ENCODE measurements at places on chromosomes 6 and 20.

DNA sequence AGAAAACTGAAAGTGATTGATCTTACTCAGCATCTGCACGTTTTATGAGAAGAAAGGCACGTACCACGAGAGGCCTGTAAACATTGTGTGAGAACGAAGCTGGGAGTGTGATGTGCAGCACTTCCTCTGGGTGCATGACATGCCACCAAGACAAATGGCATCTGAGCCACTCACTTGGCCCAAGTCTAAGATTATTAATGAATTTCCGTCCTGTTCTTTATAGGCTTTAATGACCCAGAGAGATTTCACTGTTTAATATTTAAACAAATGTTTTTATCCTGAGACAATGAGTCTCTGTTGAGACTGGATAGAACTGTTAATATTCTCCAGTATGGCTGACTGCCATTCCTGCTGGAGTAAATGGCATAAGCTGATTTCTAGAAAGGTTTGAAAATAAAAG is 172.6 kb upstream of the PHACTR1 start:
- no peak for DNase-seq

GRCh38 chr20:61436283-61436666 is 184.2 kb downstream of the CDH4 start:
- peak; percentile 64 for DNase-seq

- no peak for DNase-seq
These were observed 291.0 kb upstream of the PLCB4 start for GRCh38 chr20:8777911-8778310.

DNA sequence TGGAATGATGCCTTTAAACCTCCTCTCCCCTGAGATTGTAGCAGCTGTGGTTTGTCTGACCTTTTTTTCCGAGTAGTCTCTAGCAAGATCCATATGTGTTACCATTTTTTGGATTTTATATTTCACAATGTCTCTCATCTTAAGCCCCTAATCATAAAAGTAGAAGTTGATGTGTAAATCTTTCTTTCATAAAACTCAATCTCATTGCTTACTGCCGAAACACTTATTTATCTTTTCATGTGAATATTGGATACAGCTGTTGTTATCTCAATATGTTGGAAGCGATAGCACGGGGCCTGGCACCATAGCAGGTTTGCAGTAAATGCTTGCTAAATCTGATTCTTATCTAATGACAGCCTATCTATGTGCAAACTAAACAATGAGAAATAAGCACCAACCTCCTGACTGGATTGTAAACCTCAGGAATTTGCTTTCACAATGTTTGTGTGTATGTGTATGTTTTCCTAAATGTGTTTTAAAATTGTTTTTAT is 14.2 kb downstream of the SMPDL3A start:
- DNase-seq: peak; percentile 61

- no peak for DNase-seq
These were observed 224.7 kb downstream of the PLCB1 start for GRCh38 chr20:8356806-8357205.

DNA sequence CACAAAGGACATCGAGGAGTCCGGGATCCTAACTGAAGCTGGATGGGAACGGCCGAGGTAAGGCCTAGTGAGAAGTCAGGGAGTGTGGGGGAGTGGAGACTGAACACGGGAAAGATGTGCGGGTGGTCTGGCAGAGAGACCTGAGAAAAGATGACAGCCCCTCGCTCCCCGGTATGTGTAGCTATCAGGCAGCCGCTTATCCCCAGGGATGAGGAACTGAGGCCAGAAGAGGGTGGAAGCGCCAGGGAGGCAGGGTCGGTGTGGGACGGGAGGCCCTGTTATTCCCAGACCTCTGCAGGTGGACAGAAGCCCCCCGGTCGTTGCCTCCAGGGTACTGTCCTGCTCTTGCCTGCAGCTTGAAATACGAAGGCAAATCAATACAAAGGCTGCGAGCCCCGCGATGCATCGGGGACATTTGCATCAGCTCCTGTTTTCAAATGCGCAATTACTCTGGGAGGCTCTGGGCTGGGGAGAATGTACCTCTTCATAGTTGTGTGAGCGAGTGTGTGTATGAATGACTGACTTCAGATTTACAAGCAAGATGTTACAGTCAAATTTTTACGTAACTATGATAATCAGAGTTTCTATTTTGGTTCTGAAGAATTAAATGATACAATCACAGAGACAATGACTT is 221.3 kb downstream of the QKI start:
- no peak for DNase-seq

DNA sequence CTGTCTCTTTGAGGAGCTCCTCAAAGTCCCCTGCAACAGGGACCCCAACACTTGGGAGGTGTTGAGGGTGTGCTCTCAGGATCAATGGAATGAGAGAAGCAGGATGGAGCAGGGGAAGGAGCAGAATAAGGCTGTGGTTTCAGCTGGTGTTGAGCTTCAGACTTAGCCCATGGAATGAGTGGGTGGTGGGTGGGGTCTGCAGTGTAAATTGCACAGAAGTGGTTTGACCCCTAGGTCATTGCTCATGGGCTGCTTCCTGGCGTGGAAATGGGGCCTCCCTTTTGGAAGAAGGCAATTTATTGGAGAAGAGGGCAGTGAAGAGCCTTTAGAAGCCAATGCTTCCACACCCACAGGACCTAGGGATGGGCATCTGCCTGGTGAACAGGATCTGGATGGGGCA is 37.0 kb upstream of the KCNG1 start:
- DNase-seq: no peak

- DNase-seq: no peak
These were observed 320.1 kb upstream of the SOX4 start for GRCh38 chr6:21273451-21273850.

DNA sequence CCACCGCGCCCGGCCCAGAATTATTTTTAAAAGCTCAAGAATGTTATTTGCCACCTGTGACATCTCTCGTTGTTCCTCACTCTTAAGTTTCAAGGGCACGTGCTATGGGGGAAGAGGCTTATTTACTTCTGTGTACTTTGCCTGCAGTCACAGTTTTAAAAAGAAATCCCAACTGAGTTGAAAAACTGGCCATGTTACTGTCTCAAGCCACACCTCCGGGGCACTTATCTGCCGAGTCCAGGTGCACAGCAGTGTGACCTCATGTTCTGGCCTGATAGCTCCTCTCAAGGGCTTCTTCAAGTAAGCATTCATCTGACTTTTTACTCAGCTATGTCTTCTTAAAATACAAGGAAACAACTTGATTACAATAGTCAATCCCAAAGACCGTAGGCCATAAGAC is 34.5 kb downstream of the SHLD1 start:
- no peak for DNase-seq

DNA sequence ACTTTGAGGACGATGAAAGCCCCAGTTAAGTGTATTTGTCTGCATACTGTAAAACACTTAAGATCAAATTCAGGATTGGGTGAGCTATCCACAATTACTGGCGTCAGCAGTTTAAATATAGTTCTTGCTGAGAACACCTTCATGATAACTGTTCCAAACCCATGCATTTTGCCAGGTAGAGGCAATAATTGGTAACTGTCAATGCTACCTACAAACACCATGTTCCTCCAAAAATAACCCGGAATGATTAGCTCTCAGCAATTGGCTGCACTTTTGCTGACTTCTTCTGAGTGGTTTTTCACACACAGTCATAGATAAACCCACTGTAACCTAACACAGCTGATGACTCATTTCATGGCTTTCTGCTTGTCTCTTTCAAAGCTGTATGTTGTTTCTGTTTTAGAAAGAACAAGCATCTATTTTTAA is 1358.6 kb upstream of the GJE1 start:
- DNase-seq: peak; percentile 47

DNA sequence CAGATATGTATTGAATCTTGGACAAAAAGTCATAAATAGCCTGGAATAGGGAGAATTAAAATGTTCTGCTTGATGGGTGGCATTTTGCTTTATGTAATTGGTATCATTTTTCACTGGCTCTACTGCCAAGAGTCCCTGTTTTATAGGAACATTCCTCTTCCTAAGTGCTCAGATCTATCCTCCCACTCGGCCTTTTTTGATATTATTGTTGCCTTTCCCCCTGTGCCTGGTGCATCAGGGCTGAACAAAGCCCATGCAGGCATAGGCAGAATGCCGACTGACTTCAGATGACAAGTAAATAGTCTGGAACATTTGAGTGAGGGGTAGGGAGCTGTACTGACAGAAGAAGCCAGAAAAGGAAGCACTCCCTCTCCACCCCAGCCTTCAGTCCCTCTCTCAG is 127.0 kb downstream of the PKHD1 start:
- DNase-seq: no peak

DNA sequence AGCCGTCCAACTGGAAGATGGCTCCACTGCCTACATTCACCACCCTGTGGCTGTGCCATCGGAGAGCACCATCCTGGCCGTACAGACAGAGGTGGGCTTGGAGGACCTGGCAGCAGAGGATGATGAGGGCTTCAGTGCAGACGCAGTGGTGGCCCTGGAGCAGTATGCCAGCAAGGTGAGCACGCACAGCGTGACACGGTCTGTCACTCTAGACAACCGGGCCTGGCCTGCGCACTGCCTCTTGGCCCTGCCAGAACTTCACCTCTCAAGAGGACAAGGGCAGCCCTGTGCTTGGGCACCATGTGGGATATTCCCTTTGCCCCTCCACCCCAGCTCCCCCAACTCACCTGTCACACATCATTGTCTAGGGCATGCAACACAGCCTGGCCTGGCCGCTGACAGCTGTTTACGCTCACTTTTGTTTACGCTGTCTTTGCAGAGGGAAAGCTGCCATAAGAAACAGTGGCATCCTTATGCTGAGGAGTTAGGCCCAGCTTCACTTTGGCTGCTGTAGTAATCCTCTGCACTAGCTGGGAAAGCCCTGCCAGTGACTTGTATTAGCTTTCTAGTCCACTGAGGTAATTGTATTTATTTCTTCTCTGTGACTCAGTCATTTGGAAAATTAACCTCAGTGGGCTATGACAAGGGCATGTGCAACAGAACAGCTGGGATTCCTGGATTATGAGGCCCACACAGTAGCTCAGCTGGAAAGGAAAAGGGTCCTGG is 9.8 kb upstream of the DEF6 start:
- no peak for DNase-seq

DNA sequence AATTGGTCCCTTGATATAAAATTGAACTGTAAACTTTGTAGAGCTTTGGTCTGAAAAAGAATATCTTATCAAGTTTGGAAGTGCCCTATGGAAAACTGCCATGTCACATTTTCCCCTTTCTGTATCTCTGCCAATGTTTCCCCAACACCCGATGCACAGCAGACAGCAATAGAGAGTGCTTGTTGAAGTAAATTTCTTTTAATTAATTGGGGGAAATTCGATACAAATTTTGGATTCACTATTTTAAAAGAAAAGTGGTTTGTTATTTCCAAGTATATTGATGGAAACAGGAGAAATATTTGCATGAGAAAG is 208.1 kb downstream of the OGFRL1 start:
- no peak for DNase-seq

- DNase-seq: no peak
These were observed 524.6 kb upstream of the CDH4 start for GRCh38 chr20:60727425-60727824.

- DNase-seq: peak; percentile 10
These were observed 34.9 kb downstream of the RNF24 start for GRCh38 chr20:3980260-3981131.

DNA sequence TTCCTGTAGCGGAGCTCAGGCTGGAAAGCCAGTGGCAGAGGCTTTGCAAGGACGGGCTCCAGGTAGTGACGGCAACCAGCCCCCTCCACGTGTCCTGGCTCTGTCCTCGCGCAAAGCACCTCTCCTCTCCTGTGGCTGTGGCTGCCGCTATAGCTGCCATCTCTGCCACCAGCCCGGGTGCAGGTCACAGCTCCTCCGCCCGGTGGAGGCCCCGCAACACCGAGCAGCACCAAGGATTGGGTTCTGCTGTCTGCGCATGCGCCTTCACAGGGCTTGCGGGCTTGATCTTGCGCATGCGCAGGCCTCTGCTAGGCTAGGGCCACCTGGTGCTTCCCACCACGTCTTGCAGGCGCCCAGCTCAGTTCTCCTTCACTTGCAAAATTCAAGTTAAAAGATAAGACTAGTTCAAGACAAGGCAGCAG is 625.4 kb downstream of the QKI start:
- DNase-seq: peak; percentile 27

DNA sequence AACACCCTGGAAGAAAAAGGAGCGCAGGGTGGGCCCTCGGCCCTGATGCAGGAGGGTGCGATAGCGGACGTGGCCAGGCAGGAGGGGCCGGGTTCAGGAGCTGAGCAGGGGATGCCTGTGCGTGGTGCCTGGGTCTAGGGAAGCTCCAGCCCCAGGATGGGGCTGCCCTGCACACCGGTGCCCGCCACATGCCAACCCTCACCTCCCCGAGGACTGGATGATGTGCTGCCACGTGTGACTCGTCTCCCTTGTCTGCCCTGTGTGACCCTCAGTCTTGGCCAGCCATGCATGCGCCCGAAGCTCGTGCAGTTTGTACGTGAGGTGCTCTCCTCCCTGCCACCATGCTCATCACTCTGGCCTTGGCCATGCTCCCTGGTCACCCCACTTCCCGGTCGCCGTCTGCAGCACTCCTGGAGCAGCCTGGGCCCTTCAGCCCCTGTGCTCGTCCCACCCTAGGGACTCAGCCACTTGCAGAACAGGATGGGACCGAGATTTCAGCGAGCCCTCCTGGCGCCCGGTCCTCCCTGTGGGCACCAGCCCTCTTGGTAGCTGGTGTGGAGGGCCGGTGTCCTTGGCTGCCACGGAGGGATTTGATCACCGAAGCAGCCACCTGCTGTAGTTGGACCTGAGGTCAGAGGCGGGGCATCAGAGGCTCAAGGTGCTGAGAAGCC is 4.3 kb upstream of the COL20A1 start:
- no peak for DNase-seq

- DNase-seq: no peak
These were observed 5.5 kb downstream of the CASP8AP2 start for GRCh38 chr6:89834884-89835792.

- peak; percentile 90 for DNase-seq
These were observed 224.8 kb upstream of the MARCKS start for GRCh38 chr6:113632220-113632864.

GRCh38 chr20:49775229-49775693 is 37.4 kb upstream of the SLC9A8 start:
- DNase-seq: no peak

- peak; percentile 4 for DNase-seq
These were observed 287.6 kb downstream of the PHF3 start for GRCh38 chr6:63923139-63923739.

GRCh38 chr20:57065646-57066045 is 200.8 kb downstream of the BMP7 start:
- no peak for DNase-seq

DNA sequence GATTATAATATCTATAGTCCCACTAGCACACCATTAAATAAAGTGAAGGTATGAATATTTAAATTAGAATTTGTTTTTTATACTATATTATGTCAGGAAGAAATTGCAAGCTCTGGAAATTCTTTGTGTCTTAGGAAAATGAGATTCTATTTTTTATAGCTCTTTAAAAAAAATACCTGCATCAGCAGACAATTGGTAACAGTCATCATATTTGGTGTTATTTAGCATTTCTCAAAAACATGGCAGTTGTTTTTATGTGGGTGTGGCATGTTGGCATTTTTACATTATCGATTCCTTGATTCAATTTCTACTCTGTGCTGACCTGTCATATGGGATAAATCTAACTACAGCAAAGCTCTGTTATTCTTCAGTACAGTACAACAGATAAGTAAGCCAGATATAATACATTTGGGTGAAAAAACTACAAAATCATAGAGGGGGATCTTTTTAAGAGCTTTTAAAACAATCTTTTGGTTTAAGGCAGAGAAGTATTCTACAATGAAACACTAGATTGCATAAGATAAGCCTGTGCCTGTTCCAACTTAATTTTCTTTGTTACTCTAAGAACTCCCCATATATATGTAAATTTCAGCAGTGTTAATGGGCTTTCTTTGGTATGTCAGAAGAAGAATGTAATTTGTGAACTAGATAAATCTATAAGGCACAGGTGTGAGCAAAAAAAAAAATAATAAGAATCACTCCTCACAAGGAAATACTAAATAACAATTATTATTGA is 71.5 kb downstream of the LAMA2 start:
- no peak for DNase-seq

GRCh38 chr20:10674684-10675449 is 1.1 kb upstream of the JAG1 start:
- DNase-seq: no peak

All from fibroblast of skin of left biceps (primary cell).